Activated CD4-positive, alpha-beta T cell treated with anti-CD3 and anti-CD28 coated beads, Interleukin-2, amount 10 ng/mL, durations not matched to agents 7 days and 5 days (primary cell): ENCODE measurements at places on chromosomes 5 and 9.

DNA sequence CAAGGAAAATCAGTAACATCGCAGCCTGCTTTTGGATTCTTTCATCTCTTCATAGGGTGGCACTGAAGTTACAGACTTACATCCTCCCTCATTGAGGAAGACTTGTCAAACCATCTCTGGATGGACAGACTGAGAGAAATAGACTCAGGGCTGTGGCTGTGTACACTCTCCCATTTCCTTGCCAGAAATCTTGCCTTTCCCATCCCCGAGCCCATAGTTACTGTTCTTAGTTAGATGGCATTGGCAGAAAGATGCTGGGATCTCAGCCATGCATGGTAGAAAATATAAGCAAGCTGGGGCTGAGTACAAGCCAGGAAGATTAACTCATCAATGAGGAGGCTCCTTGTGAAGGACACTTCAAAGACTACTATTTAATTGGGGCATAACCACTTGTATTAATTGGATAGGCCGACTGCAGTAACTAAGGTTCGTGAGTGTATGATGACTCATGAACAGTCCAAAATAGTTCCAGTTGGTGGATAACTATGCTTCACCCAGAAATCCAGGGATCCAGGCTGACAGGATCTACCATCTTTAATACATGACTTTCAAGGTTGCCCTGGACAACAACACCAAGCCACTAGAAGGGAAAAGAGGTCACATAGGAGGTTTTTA is 137.9 kb downstream of the TMEM38B start:
- no peak for DNase-seq

DNA sequence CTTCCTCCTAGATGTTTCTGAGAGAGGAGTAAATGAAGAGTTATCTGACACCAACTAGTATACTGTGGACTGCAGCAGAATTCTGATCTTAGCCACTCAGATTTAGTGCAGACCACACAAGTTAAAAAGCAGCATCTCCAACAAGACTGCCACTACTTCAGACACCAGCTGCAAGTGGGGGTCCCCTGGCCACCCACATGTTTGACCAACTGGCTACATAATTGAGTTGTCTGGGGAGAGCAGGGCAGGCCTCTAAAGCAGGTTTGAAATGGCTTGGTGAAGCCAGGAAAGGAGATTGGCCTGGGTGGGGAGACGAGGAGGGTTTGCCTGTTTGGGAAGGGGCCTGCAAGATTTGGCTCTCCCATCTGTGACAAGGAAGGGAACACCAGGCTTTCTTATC is 40.5 kb upstream of the FAM81B start:
- DNase-seq: no peak

- DNase-seq: no peak
These were observed 50.4 kb upstream of the APC start for GRCh38 chr5:112687306-112687705.

DNA sequence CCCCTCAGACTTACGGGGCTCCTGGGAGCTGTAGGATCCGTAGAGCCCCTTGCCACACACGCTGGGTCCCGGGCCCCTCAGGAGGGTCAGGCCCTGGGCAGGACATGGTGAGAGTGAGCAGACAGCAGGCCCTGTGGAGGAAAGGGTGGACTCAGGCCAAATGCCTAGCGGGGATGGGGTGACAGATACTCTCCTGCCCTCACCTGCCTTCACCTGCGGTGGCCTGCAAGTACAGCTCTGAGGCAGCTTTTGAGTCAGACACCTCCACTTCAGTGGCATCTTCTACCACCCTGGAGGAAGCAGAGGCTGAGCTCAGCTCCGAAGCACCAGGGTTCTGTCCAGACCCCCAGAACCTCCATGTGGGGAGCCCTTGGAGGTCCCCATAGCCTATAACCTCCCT is 26.2 kb downstream of the SLC35A4 start:
- no peak for DNase-seq

GRCh38 chr9:70079417-70080037 is 35.9 kb downstream of the MAMDC2 start:
- DNase-seq: no peak

GRCh38 chr9:91726406-91727100 is 223.5 kb downstream of the ROR2 start:
- no peak for DNase-seq

GRCh38 chr5:56759521-56760216 is 55.7 kb upstream of the MAP3K1 start:
- no peak for DNase-seq

- no peak for DNase-seq
These were observed 34.6 kb upstream of the WDR38 start for GRCh38 chr9:124818431-124819281.

GRCh38 chr5:40991981-40992559 is 79.1 kb downstream of the MROH2B start:
- no peak for DNase-seq

DNA sequence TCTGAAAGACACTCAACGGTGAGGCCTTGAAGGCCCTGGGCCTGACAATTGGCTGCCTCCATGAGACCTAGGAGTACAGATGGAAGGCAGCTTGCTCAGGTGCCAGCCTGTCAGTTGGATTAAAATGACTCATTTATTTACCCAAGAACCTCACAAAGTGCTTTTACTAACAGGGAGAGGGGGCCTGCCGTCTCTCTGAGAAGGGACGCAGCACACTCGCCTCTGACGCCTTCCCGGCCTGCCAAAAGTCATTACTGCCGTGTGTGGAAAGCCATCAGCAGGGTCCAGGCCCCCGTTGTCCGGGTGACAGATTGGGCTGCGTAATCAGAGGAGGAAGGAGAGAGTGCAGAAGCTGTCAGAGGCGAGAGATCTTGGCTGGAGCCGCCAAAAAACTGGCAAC is 32.4 kb downstream of the DDX31 start:
- no peak for DNase-seq

- DNase-seq: no peak
These were observed 432.0 kb downstream of the CAAP1 start for GRCh38 chr9:26460624-26461023.

DNA sequence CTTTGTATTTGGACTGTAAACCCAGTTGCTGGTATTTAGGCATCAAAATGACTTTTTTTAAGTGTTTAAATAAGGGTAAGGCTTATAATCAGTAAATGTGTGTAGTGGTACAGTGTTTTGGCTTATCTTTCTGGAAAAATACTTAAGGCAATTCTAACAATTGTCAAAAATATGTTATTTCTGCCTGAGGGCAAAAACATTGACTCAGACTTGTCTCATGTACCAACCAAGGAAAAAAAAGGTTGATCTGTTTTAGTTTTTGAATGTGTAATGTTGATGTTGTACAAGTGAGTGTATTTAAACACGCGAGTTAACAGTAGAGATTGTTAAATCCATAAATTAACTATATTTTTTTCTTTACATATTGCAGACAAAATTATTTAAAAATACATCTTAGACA is 277.8 kb upstream of the TYRP1 start:
- DNase-seq: no peak

- DNase-seq: no peak
These were observed 1.7 kb downstream of the TAL2 start for GRCh38 chr9:105663914-105664313.

DNA sequence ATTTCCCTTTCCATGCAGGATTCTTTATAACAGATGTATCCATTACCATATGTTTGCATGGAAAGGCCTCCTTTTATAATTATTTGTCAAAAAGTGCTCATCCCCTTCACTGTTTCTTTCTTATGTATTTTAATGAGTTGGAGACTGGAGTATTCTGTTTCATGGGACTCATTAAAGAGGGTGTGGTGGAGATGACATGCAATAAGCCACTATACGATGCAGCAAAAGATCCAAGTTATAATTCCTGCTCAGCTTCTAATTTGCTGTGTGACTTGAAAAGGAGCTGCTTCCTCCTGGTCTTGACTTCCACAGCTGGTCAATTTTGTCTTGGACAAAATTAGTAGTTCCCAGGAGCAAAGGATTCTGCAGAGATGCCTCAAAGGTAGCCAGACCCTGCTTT is 13.9 kb downstream of the SGCD start:
- DNase-seq: no peak

GRCh38 chr5:177530638-177531037 is 13.9 kb upstream of the DDX41 start:
- no peak for DNase-seq

- DNase-seq: no peak
These were observed 1945.9 kb upstream of the NUDT12 start for GRCh38 chr5:105508519-105508918.

- DNase-seq: no peak
These were observed 154.4 kb upstream of the ERCC6L2 start for GRCh38 chr9:95721061-95721531.

GRCh38 chr9:78046112-78046511 is 14.5 kb upstream of the GNAQ start:
- DNase-seq: no peak

GRCh38 chr5:105460721-105461120 is 1898.1 kb upstream of the NUDT12 start:
- DNase-seq: no peak

DNA sequence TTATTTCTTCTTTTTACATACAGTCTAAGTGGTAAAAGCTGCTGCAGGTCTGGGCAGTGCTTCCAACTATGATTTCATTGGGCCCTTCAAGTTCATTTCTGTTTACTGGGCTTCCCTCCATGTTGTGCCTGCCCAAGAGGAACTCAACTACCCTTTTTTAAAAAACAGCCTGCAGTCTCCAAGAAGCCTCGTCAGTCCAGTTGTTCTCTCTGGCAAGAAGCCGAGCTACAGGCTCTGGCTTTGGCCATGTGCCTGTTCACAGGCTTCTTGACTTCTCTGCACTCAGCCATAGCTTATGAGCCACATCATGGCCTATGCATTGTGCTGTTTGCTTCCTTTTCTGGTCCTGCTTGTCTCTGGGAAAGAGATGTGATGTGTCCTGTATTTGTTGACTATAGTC is 119.7 kb upstream of the PJA2 start:
- DNase-seq: no peak

- no peak for DNase-seq
These were observed 119.8 kb upstream of the CDH9 start for GRCh38 chr5:27158171-27158570.
